Smooth muscle cell of the brain vasculature (primary cell): ENCODE measurements at places on chromosomes 11 and 22.
A peak's percentile ranks its signal among the peaks of the same experiment; 100 is the strongest.

- no peak for DNase-seq
These were observed 17.2 kb downstream of the CREB3L1 start for GRCh38 chr11:46294365-46295309.

DNA sequence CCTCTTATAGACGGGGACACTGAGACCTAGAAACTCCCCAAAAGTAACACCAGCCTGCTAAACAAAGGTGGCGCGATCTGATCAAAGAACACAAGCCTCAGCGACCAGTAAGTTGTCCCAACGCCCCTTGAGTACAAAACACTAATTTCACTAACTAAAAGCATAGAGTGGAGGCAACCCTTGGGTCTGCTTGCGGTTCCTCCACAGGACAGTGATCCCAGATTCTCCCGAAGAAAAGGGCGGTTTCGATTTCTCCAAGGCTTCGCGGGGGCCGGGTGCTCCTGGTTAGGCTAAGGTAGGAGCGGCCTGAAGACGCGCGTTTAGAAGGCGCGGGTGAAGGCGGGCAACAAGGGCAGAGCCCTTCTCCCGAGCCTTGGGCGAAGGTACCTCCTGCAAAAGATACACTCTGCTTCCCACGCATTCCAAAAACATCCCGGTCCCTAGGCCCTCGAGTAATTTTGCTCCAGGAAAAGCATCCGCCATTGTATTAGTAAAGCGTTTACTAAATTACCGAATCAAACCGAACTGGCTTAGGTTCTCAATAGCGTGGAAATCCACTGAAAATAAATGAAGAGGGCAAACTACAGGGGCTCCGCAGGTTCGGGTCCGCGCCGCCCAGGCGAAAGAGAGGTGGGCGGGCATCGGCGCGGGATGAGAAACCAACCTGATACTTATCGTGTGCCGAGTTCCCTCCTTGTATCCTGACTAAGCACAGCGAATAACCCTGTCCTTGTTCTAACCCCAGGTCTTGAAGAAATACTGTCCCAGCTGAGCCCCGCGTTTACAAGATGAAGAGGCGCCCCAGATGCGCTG is 2.0 kb downstream of the WT1 start:
- no peak for DNase-seq

DNA sequence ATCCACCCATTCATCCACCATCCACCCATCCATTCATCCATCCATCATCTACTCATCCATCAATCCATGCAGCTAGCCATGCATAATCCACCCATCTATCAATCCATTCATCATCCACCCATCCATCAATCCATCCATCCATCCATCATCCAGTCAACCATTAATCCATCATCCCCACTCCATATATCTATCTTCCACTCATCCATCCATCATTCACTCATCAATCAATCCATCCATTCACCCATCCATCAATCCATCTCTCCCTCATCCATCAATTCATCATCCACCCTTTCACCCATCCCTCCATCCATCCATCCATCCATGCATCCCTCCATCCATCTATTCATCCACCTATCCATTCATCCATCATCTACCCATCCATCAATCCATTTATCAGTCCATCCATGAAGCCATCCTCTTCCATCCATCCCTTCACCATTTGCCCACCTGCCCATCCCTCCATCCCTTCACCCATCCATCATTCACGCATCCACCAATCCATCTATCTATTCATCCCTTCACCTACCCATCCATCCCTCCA is 689.4 kb downstream of the BRD1 start:
- no peak for DNase-seq

DNA sequence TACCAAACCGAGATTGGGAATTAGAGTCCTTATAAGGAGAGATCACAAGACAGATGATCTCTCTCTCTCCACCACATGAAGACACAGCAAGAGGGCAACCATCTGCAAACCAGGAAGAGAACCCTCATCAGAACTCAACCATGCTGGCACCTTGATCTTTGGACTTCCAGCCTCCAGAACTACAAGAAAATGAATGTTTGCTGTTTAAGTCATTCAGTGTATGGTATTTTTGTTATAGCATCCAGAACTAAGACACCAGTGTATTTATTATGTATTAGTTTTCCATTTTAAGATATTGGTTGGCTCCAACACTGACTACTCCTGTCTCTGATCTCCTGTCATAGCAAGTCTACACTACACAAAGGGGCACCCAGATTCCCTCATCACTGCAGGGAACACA is 86.9 kb downstream of the CCDC34 start:
- DNase-seq, result no peak

DNA sequence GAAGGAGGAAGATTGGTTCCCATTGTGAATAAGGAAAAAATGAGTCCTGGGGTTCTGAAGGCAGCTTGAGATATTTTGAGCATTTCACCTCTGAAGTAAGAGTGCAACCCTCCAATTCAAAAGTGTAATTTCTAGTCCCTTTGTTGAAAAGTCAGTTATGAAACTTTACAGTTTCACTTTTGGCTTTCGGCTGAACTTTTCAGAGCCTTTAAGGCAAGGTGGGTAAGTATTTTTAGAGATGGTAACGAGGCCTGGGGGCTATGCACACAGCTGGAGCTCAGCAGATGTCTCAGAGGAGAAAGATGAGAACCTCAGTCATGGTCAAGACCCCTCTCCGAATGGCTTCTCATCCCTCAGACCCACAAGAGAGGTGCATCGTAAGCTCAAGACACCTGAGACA is 267.6 kb downstream of the KIRREL3 start:
- no peak for DNase-seq

GRCh38 chr22:24089951-24090350 is 78.8 kb downstream of the CABIN1 start:
- DNase-seq, result no peak

DNA sequence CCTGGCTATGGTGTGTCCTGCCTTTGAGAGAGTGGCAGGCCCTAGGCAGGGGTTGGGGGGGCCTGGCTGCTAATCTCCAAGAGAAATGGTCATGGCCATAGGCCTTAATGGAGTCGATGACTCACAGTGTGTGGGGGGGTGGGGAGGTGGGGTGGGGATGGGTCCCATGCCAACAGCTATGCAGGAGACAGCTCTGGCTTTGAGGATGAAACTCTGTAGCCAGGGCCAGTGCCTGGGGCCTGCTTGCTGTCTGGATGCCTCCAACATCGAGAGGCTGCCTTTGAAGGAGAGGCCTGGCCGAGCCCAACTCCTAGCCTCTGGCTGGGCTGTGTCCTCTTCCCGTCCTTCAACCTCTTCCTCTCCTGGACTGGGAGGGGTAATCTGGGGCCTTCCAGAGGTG is 23.9 kb upstream of the TSPAN18 start:
- DNase-seq, result no peak

DNA sequence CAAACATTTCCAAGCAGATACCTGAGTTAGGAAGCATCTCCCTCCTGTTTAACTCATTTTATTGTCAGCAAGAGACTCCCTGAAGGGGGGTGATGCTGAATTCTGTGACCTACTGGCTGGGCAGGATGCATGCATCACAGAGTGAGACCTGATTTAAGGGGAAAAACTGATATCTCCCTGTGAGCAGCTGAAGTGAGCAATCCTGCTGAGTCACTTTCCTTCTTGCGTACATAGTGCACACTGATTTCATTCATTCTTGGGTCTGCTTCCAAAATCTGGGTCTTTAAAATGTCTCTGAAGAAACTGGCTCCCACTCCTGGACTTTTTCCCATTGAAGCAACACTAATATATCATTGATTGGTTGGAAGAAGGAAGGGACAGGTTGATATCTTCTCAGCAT is 23.3 kb downstream of the P4HA3 start:
- DNase-seq, result peak; percentile 33

DNA sequence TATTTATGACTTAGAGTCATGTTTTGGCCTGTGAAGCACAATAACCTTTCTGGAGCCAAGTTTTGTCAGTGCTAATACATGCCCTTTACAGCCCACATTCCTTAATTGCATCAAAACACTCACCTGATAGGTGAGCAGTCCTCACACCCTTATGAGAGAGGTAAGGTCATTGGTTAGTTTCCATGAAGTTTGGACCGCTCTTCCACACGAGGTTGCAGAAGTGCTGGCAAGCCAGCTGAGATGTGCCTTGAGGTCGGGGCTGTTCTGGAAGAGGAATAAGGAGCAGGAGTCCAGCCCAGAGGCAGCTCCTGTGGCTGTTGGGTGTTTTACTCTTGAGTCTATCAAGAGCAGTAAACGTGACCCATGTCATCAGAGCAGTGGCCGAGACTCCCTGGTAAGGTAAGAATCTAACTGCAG is 76.3 kb downstream of the CYB5R2 start:
- no peak for DNase-seq

DNA sequence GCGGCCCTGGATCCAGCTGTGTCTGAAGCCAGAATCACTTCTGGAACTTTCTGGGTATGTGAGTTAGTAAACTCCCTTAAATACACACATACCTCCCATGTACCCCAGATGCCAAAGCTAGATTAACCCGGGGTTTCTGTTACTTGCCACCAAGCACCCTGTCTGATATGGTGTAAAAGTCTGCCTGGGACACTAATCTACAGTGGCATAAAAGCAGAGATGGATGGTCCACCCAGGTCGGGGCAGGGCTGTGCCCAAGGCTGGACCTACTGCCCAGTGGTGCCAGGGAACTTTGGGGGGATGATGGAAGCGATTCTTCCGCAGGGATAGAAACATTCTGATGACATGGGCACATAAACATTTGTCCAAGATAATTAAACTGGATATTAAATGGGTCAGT is 12.7 kb downstream of the MRGPRF start:
- no peak for DNase-seq

DNA sequence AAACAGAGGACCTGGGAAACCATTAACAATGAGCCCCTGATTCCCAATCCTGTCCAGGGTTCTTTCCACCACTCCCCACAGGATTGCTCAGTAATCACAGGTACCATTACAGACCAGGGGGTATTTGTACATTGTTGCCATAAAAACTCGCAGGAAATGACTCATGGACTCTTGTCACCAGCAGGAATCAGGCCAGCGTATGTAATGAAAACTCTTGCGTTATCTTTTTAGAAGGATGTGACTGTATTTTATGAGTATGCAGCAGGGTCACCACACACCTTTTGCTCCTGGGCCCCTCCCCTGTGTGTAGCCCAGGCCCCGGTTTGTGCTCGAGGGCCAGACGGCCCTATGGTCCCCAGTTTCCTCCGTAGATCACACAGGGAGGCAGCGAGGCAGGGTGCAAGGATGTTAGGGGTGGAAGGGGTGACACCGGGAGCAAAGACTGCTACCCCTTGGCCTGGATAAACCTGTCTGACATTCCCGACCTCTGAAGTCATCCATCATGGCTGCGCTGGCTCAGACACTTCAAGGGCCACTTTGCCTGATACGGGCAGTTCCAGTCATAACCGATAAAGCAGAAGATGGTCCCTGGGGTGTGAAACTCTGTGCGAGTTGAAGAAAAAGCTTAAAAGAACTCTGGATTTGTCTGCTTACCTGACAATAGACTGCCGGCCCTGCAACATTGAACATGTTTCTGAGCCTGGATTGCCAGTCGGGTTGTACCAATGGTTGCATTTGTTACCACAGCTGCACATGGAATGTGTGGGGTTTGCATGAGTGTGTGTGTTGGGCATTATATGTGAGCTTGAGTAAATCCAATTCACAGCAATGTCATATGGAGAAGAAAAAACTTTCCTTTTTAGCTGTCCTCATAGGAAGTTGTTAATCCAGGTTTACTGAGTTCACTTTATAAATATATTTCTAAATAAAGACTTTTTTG is 56.9 kb downstream of the MICAL2 start:
- no peak for DNase-seq

DNA sequence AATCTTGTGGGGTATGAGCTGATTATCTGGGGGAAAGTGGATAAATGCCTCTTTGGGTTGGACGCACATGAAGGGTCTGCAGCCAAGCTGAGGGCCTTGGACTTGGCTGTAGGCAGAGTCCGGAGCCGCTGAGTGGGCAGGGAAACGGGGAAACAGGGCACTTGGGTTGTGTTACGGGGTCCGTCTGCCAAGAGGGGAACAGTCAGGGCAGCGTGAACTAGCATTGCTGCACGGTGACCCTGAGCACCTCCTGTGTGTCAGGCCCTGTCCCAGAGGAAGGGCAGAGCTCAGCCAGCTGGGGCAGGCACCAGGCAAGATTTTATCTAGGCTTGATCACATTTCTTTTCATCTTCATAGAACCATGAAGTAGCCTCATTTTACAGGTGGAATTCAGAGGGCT is 11.9 kb downstream of the FAM83F start:
- DNase-seq, result no peak

DNA sequence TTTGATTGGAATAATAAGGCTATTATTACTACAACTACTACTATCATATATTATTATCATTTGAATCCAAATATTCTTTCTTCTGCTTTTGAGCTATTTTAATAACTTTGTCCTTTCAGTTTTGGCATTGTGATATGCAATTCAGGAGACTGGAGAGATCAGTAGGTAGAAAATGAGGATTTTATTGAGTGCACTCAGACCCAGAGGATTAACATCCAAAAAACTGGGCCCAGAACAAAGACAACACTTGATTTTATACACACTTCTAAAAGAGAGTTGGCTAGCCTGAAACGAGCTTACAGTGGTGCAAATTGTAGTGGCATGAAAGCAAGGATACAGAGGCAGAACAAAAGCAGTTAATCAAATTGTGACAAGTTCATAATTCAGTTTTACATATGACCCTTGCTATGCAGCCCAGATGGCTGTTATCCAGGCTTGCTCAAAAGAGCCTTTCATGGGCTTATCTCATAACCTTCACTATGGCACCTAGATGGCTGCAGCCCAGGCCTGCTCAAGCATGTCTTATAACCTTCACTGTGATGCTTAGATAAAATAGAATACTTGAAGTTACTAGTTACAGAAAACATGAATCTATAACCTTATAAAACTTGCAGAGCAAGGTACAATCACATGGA is 796.3 kb upstream of the RAG2 start:
- no peak for DNase-seq

DNA sequence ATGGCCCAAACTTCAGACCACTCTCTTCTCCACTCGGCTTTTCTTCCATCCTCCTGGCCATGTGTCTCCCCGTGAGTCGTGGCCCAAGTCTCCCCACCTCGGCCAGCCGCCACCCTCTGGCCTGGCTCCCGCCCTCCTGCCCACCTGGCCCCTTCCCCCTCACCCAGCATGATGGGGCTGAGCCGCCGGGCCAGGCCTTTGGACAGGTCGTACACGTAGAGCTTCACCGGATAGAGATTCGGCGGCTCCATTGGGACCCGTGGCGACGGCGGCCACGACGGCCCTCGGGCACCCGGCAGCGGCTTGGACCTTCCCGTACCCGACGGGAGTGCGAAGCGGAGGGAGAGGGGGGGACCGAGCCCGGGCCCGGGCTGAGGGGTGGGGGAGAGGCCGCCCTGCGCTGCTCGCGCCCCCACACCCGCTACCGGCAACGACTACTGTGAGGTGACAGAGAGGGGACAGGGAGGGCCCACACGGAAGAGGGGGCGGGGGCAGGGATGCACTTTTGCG is at the start of gene DESI1:
Gene DESI1, minus strand, starts transcription at position 455 of the 510 bp plus-strand sequence. Its CDS starts 204 bp downstream, at position 251.
- no peak for DNase-seq

- no peak for DNase-seq
These were observed 45.4 kb upstream of the SLC22A12 start for GRCh38 chr11:64545619-64546018.

- no peak for DNase-seq
These were observed 8.3 kb upstream of the INSC start for GRCh38 chr11:15106201-15106965.

- DNase-seq, result no peak
These were observed 525 bp downstream of the SLC22A12 start for GRCh38 chr11:64591257-64592233.
